ENCODE measurements at places on chromosomes 12 and 14.

DNA sequence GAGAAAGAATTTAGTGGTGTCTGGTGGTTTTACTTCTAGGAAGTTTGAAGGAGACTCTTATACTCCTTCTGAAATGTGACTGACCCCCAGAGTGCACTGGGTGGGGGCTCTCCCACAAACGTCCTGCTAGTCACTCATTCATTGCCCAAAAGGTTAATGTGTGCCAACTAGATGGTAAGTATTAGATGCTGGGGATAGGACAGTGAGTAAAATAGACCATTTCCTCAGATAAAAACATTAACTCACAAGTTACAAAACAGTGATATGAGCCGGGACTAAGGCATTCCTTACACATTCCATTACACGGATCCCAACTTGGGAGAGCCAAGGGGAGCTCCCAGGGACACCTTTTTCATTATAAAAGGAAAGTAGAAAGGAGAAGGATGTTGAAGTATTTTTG, 185.1 kb downstream of the ATXN7L3B start:
- no peak for DNase-seq

DNA sequence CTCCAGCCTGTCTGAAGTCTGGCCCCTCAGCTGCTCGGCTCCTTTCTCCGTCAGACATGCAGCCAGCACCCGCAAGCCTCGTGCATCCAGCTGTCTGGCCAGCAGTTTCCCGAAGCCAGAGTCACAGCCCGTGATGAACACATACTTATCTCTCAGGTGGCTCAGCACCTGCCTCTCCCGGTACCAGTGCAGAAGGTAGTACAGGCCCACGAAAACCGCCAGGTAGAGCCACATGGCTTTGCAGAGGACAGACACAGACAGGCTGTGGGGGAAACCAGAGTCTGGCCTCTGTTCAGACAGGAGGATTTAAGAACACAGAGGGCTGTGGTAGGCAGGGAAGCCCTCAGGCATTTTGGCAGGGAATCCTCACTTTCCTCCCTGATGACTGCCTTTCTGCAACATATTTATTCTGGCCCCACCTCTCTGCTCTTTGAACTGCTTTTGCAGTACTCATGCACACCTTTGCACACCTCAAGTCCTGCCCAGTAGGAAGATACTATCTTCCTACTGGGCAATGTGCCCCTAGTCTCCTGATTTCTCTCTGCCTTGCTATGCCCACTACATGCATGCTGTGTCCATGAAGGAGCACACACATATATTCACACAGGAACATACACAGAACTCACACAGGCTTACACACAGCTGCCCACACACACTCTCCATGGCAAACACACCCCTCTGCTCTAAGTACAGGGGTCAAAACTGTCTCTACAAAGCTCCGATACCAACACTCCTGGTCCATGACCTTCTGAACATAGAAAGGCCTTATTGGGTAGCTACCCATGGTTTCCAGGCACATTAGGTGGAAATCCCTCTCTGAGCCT, at the start of gene RDH16:
Gene RDH16, minus strand, starts transcription at position 380 of the 824 bp plus-strand sequence. Its CDS starts 146 bp downstream, at position 234.
- no peak for DNase-seq

- DNase-seq: no peak
Measured at GRCh38 chr12:74481078-74481477, 56.6 kb upstream of the ATXN7L3B start.

DNA sequence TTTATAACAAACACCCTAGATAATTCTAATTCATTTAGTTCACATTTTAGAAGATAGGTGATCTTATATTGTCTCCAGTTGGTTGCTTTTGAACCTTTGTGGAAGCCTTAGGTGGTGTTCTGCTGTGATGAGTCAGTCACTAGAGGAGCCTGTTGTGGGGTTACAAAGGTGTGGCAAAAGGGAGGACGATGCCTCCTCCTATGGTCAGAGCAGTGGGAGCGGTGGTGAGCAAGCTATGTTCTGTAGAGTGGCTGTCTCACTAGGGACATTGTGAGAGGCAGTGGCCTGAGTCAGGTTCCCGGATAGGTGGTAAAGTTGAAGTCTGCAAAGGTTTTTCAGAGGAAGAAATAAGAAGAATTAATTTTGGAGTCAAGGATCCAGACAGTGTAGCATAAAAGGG, 71.6 kb upstream of the USP44 start:
- DNase-seq: no peak

Data from CD4-positive, alpha-beta T cell treated with Interferon alpha-2 for 1 hour (primary cell).